ENCODE measurements at places on chromosomes 7 and 10.

DNA sequence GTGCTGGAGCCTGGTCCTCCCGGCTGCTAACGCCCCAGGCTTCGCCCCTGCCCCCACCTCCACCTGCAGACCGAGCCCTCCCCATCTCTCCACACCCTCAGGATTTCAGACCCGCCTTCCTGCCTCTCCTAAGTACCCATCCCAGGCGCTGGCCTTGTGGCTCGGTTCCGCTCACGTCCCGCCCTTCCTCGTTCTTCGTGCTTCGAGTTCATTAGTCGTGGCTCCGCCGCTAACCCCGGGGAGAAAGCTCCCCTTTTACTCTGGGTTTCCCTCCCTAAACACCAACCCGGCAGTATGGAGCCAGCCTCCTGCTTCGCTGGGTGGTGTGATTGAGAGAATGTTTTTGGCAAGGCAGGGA is 11.2 kb downstream of the EMX2 start:
- no peak for DNase-seq

GRCh38 chr10:70578371-70578947 is 24.1 kb downstream of the PRF1 start:
- peak; percentile 49 for DNase-seq

GRCh38 chr7:20799566-20800366 is 13.1 kb upstream of the SP8 start:
- DNase-seq, result no peak

DNA sequence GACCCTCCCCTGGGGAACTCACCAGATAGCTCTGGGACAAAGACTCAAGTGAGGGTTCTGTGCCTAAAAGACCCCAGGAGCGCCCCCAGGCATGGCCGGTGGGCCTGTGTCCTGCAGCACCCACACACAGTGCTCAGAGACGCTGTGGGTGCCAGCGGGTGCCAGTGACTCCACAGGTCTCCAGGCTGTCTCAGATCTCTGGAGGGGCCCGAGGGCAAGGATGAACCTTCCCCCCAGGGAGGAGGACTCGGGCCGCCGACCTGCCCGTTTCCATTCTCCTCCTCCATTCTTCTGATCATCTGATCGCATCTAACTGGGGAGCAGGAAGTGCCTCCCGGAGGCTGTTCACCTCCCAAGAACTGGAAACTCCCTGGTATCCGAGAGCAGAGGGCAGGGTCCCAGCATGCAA is 980 bp downstream of the ADAM8 start:
- no peak for DNase-seq

DNA sequence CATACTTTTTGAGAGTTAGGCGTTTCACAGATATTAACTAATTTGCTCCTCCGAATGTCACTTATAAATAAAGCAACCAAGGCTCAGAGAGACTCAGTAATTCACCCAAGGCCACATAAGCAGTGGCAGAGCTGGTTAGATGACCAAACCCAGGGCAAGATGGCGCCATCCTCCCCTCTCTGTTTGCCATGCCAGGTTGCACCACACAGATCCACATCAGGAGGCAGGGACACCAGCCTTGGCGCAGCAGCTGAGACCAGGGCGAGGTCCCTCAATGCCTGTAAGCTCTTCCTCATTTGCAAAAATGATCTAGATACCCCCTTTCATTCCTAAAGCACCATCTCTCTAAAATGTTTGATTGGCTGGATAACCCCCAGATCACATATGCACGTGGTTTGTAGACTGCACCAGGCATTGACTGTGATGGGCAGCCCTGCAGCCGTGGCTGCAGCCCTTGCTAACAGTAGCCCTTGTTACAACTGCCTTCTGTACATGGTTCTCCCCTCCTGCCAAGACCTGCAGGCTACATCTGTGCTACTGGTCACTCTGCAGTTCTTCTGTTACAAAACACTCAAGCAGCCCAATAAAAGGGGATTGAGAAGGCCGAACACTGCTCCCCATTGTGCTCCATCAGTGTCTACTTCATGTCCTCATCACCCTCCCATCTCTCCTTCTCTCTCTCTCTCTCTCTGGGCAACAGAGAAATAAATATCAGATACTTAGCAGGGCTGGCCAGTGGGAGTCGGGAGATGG is 298.6 kb downstream of the PRPF18 start:
- no peak for DNase-seq

- DNase-seq, result no peak
Measured at GRCh38 chr7:157711353-157711888, 374.6 kb downstream of the DNAJB6 start.

DNA sequence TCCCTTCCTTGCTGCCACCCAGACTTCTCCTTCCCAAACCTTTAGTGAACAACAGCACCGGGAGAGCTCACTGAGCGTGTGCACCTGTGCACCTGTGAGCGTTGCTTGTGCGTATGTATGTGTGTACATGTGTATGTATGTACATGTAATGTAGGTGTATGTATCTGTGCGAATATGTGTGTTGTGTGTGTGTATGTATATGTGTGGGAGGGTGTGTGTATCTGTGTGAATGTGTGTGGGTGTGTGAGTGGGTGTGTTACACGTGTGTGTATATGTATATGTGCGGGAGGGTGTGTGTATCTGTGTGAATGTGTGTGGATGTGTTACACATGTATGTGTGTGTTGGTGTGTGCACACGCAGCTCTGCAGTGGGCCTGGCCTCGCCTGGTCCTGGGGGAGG is 44.5 kb upstream of the DNAJB6 start:
- DNase-seq, result no peak

- no peak for DNase-seq
Measured at GRCh38 chr7:19537942-19538401, 170.9 kb downstream of the POLR1F start.

- no peak for DNase-seq
Measured at GRCh38 chr7:55409482-55410225, 44.5 kb downstream of the LANCL2 start.

- no peak for DNase-seq
Measured at GRCh38 chr7:94174375-94174774, 170.2 kb upstream of the BET1 start.

GRCh38 chr10:26859241-26860101 is 1.3 kb downstream of the ABI1 start:
- no peak for DNase-seq

DNA sequence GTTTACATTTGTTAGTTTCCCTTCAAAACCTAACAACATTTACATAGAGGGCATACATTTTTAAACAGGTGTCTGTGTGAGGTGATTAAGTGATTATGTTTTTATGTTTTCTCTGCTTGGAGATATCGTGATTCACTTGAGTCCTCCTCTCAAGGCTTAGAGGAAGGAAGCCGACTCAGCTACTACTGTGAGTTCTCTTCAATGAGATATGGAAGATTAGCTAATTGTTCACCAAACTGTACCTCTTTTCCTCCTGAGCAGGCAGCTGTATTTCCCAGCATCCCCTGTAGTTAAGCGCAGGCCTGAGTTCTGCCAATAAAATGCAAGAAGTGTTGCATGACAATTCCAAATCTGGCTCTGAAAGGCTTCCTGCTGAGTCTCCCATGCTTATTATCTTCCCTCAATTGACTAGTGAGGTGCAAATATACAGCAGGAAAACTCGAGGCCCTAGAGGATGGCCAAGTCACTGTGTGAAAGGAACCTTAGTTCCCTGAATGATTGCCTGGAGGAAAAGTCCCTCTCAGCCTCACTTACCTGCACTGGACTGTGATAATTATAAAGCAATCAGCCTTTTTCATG is 528.7 kb downstream of the GRM8 start:
- DNase-seq, result no peak

- no peak for DNase-seq
Measured at GRCh38 chr10:47262606-47263533, 37.1 kb upstream of the GDF10 start.

- DNase-seq, result no peak
Measured at GRCh38 chr7:133513608-133514007, 260.7 kb downstream of the EXOC4 start.

GRCh38 chr7:143499246-143499645 is 21.6 kb downstream of the TAS2R41 start:
- DNase-seq, result no peak

DNA sequence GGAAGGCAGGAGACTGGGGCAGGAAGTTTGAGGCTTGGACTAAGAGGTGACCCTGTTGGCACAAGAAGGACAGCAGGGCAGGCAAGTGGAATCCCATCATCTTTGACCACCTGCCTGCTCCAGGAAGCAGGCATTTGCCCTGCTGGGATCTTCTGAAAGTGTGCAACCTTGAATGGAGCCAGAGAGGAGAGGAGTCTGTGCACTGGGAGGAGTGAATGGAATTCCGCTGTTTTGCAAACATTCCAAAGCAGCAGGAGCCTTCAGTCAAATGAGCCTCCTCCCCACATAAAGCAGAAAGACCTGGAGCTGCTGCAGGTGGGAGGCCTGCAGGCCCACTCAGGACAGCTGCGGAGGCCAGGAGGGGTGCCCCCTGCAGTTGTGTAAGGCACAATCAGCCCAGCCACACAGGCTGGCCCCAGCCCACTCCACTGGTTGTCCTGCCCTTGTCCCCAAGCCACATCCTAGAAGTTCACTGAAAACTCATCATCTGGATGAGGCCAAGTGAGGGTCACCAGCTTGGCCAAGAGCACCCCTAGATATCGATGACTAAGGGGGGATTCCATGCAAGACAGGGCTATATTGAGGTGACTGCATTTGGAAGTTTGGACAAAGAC is 249.5 kb downstream of the RPS24 start:
- no peak for DNase-seq

DNA sequence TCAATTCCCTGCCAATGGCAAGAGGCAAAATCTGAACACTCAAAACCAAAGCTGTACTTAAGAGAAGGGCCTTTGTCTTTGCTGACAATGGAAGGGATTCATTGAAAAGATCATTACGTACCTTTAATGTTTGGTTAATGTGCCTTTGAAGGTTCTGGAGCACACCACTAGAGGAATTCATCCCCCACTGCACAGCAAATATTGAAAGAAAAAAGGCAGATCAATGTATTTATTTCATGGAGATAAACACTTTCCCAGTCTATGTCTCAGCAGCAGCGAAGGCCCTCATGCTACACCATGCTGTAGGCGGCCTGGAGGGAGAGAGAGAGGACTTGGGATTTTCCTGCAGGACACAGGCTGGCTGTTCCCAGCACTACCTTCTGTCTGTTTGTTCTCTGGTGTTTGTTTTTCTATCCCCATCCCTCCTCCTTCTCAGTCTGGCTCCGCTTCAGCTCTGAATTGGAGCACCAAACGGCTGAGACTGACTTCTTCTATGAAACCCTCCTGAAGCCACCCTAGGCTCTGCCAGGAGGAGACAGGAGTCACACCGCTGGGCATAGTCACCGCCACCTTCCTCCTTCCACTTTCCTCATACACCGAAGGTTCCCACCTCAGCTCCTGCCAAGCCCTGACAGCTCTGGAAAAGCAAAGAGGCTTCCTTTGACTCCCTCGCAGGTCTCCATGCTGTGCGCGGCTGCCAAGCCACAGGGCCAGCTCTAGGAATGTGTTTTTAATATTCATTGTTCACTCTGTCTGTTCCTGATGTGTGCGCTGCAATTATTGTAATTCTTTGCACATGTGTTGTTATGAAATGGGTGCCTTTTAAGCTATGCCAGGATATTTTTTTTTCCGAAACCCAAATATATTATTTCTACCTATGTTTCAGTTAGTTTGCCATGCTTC is 301.5 kb downstream of the FZD1 start:
- DNase-seq, result no peak

GRCh38 chr10:113704637-113705343 is 25.1 kb downstream of the CASP7 start:
- DNase-seq, result no peak

DNA sequence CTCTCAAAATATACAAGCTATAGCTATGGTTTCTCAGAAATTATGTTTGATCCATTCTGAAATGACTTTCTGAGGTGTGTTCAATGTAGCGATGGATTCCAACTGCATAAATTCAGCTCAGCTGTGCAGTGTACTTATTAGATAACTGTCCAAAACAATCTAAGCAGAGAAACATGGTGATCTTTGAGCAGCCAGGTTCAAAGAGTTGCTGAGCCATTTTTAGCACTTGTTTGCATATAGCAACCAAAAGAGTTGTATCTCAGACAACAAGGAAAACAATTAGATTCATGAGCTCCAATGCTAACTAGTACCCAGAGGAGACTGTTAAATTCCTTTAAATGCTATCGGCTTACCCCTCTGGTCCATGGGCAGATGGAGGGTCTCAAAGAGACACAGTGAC is 15.9 kb upstream of the KCNIP2 start:
- no peak for DNase-seq

- no peak for DNase-seq
Measured at GRCh38 chr10:15426558-15426957, 55.5 kb upstream of the FAM171A1 start.

DNA sequence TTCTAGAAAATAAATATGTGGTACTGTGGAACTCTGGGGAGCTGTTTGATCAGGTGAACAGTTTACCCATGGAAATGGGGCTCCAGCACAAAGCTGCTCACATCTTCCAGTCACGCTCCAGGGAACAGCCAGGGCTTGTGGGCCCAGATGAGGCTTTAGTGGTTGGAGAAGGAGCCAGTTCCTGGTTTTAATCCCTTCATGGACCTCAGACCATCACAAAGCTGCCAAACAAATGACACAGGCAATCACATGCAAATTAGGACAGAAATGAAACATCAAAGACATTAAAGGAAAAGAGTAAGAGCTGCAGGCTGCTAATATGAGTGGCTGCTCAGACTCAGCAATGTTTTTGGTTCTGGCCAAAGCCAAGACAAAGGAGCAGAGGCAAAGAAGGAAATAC is 2.2 kb upstream of the ATP6V0E2 start:
- no peak for DNase-seq

DNA sequence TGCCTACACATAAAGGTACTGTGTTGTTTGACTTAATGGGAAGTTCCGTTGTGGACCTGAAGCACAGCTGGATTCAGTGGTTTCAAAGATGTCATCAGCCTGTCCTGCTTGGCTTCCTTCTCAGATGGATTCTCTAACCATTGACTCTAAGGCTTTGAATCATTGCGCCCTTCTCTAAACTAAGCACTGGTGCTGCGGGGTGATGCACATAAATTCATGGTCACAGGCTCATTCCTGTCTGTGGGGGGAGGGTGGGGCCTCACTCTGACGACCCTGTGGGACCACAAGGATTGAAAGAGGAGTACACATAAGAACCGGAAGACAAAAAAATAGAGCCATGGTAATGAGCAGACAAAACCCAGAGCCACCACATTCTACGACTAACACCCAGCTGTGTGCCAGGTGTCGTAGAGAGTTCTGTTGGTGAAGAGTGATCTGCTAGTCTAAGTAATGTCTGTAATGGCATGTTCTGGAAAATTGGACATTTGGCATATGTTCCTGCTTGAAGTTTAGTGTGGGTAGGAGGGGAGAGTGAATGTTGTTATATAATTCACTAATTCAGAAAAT is 97.3 kb upstream of the YAE1 start:
- no peak for DNase-seq

DNA sequence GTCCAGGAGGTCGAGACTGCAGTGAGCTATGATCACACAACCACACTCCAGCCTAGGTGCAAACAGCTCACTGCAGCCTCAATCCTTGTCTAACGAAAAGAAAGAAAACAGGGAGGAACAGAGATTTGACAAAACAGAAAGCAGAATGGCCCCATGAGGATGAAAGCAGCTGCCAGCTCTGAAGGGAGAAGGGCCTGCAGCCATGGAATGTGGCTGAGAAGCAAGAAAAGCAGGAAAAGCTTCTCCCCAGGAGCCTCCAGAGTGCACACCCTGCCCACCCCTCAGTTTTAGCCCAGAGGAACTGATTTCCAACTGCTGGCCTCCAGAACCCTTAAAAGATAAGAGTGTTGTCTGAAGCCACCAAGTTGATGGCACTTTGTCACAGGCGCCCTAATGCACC is 13.0 kb downstream of the ESYT2 start:
- no peak for DNase-seq

- no peak for DNase-seq
Measured at GRCh38 chr10:11787374-11787773, 35.8 kb upstream of the PROSER2 start.

GRCh38 chr10:33335801-33336581 is 1.5 kb upstream of the NRP1 start:
- DNase-seq, result no peak

GRCh38 chr10:11207560-11207844 is 189.8 kb downstream of the CELF2 start:
- DNase-seq, result no peak

Data from activated CD4-positive, alpha-beta T cell treated with anti-CD3 and anti-CD28 coated beads for 24 hours (primary cell).